ENCODE measurements at places on chromosomes 12 and 14. TPM values are rescaled to one million over a fixed set of nuclear protein-coding genes. Genes with fewer than 3 reads are reported as not detected.

The ABHD12B gene
- not detected for total RNA-seq

DNA sequence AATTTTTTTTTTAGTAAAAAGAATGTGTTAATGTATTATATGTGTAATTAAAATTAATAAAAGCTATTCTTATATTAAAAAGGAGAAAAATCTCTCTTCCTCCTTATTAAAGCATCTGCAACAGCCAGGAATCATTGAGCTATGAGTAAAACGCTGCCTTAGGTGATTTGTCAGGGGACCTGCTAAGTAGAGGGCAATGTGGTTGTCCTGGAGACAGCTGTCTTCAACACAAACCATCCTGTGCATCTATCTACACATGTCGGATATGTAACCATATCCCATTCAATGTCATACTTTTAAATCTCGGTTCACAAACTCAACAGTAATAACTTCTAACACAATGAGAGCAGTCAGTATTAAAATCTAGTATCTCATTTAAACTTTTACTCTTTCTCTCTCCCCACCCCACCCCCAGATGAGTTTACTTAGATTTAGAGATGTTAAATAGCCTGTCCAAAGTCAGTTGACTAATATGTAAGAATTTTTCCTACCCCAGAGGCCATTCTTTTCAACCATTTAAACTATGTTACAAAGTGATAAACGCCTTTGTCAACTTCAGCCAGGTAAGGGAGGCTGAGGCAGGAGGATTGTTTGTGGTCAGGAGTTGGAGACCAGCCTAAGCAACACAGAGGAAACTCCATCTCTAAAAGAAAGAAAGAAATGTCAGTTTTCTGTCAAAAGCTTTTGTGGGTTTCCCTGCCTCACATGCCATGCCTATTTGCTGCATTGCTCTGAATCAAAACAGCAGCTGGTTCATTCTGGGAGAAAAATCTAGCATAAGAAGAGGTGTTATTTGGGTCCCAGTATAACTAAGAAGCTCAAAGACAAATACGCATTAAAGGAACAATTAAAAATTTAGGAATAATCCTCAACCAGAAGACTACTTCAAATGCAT, 413.7 kb upstream of the CCDC196 start:
- DNase-seq, result no peak

GRCh38 chr12:34296143-34297041, 274.1 kb downstream of the ALG10 start:
- DNase-seq, result peak; percentile 79

DNA sequence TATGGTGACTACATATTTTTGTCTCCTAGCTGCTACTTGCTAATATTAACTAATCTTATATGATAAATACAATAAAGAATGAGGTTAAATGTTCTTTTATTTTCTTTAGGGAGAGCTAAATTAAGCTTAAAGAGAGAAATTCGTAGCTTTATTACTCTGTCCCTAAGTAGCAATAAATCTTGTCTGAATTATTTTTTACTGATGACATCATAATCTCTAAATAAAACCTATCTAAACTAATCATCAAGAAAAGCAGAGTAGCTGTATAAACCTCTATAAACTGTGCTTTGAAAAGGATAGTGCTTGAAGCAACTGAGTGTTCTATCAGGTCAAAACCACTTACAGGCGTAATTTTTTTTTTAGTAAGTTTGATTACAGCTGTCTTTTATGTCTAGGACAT, 42.5 kb downstream of the METTL25 start:
- no peak for DNase-seq

DNA sequence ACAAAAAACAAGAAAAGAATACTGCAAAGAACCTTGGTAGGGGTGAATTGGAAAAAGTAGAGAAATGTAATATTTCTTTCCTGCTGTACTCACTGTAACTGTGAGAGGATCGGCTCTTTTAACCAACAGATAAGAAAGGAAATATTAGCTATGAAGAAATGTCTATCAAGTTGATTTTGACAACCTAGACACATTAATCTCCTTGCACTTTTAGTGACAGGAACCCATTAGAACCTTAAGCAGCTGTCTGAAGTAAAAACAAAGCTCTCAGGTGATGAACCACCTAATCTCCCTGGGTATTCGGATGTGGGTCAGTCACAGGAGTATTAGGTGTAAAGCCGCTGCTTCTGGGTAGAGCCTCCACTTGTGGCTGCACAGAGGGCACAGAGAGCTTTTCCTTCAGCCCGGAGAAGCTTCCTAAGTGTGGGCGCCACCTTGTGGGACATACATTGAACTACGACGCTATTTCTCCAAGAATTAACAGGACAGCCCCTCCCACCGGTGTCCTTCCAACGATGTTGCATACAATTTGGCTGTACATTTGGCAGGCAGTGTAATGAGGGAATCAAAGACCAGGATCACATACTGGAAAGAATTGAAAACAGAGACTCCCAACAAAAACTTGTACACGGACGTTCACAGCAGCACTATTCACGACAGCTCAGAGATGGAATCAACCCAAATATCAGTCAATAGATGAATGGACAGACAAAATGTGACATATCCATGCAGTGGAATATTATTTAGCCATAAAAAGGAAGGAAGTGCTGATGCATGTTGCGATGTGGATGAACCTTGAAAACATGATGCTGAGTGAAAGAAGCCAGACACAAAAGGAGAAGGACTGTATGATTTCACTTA, 28.9 kb upstream of the MAPKAPK5 start:
- peak; percentile 89 for DNase-seq

GRCh38 chr12:79055926-79056674, 191.5 kb downstream of the SYT1 start:
- DNase-seq, result no peak

DNA sequence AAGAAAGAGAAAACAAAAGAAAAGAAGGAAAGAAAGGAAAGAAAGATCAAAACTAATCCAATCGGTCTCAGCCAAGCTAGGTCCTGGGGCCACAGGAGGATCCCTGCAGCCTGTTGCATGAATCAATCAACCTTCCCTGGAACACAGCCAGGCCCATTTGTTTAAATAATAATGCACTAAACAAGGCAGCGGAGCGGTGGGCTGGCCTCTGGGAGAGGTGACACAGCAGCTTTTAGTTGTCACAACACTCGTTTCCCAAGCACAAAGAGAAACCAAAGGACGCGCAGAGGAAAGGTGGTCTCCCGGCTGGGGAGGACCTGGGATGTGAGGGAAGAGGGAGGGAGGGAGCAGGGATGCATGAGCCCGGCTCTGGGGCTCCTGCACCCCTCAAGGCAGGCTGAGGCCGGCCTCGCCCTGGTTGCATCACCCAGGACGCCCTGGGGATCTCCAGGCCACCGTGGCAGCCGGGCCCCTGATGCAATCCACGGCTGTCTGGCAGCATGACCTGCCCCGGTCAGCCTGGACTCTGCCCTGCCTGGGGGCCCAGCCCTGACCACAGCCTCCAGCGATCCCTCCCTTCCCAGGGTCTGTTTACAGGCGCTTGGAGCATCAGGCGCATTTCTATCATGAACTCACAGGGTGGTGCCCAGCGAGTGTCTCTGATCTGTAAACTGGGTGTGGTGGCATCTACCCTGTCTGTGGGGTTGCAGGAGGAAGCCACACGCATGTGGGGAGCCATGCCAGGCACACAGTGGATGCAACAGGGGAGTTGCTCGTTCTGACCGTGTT, 32.5 kb downstream of the MMP17 start:
- DNase-seq, result no peak

The C12orf76 gene
- total RNA-seq, result 6.4 TPM

GRCh38 chr12:4855121-4855924, 54.4 kb upstream of the KCNA1 start:
- DNase-seq, result no peak

- no peak for DNase-seq
These were observed 525.9 kb upstream of the TMPO start for GRCh38 chr12:97989366-97989940.

DNA sequence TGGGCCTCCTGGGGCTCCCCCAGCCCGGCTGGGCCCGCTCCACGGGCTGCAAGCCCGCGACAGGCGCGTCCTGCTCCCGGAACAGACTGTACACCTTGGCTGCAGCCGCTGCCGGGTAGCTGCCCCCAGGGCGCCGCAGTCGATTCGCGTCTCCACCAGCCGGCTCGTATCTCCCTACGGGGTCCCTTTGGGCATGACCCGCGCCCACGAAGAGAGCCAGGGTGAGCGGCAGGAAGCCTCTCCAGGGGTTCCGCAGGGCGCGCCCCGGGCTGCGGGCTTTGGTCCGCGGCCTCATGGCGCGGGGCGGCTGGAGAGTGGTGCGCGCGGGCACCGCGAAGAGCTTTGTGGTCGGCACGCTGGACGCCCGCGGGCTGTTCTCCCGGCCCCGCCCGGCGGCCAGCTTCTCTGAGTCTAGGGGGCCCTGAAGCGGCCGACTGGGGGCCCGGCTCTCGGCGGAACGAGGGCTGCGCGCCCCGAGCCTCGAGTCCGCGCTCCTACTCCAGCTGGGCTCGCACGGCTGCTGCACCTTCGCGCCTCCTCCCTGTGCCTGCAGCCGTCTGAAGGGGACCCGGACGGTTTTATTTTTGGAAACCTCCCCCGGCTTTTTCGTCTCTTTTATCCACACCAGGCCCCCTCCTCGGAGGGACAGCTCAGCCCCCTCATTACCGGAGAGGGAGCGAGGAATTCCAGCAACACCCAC, at the start of gene LTBP2:
TSS of gene LTBP2 (minus strand) at position 588 of the 700 bp plus-strand sequence. CDS start at position 295, 293 bp downstream.
- no peak for DNase-seq

- no peak for DNase-seq
These were observed 657.1 kb downstream of the TMTC2 start for GRCh38 chr12:83343767-83344166.

- DNase-seq, result no peak
These were observed 17.6 kb downstream of the MYBPC1 start for GRCh38 chr12:101612160-101612916.

DNA sequence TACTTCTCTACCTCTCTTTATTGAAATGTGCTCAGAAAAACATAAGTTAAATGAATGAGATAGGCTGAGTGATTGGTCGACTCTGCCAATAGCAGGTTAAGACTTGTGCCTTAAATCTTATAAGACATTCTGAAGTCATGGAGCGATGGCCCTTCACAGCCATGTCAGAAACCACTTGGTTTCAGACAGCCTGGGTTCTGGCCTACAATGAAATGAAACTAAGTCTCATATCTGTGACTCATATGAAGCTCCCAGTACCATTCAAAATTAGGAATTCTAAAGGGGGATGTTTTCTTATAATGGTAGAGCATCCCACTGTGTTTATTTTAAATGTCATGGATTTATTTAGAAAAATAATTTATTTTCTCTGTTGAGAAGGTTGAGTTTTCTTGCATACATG, 42.6 kb downstream of the PLXNC1 start:
- DNase-seq, result no peak

DNA sequence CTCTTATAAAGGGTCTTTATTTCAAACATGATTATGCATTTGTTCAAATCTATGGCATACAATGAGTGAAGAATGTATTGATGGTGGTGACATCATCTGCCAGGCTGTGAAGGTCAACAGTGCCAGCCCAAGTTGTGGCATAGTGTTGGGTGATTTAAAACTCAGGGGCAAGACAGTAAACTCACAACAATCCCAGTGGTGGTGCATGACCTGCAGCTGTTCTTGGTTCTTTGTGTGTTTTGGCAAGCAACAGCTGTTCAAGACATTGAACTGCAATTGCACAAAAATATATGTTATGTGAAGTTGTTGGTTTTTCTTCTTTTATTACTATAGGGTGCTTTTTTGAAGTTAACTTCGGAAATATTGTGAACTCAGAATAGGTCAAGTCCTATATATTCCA, 851.6 kb downstream of the NRXN3 start:
- no peak for DNase-seq

GRCh38 chr14:95237958-95238340, 80.6 kb upstream of the DICER1 start:
- DNase-seq, result no peak

DNA sequence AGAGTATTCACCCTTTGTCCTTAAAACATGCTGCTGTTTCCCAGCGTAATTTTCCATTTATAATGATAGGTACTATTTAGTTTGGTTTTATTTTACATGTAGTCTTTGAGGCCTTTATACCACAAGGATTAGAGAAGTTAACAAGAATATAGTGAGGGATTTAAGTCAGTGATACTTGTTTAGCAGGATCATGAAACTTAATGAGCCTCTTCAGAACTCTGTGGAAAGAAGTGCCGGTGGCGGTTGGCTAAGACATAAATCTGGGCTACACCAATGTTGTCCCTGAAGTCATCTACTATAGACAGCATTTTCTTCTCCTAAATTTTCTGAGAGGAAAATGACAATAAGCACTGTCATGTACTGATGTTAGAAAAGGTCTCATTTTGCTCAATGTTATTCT, 1226.0 kb upstream of the SEL1L start:
- no peak for DNase-seq

- no peak for DNase-seq
These were observed 304.2 kb downstream of the AKAP6 start for GRCh38 chr14:32633224-32633859.

DNA sequence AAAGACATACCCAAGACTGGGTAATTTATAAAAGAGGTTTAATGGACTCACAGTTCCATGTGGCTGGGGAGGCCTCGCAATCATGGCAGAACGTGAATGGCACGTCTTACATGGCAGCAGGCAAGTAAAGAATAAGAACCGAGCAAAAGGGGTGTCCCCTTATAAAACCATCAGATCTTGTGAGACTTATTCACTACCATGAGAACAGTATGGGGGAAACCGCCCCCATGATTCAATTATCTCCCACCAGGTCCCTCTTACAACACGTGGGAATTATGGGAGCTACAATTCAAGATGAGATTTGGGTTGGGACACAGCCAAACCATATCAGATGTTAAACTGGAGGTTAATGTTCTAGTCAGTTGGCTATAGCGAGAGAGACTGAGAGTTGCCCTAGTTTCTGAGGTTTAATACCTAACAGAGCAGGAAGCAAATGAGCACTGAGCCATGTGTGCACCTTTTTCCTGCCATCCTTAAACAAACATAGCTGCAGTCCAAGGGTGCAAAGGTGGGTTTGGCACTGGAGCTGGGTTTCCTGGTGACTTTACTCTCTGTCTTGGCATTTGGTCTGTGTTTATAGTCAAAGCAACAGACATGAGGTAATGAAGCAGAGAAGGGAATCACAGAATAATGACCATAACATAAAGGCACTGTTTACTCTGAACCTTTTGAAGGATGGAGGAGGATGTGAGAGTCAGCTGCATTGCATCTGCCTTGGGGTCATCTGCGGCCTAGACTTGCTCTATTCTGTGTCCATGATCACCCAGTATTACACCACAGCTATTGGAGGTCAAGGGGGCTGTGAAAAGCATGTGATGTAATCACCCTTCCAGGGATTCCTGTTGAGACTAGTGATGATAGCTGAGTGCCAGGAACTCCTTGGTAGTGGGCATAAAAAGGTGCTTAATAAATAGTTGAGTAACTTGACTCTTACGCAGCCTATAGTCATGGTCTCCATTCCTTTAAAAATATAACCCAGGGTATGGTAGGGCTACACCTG, 83.6 kb upstream of the USP44 start:
- no peak for DNase-seq

The SLCO1A2 gene
- not detected for total RNA-seq

- DNase-seq, result no peak
These were observed 14.5 kb upstream of the KICS2 start for GRCh38 chr12:64236549-64236948.

DNA sequence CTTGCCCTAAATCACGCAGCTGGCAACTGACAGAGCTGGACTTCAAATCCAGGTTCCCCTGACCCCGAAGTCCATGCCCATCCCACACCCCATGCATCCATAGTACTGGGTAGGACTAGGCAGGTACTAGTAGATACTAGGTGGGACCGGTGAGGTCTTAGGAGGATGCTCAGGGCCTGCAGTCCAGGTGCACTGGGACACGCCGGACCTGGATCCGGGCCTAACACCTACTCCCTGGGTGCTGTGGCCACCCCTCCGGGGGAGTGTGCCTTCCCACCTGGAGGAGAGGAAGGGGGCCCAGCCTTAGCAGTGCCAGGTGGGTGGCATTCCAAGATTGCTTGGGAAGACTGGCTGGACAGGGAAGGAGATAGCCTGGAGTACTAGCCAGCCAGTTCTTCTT, 64.8 kb downstream of the CACNA1C start:
- no peak for DNase-seq

GRCh38 chr12:59459966-59460660, 135.7 kb upstream of the SLC16A7 start:
- no peak for DNase-seq
